Dorsolateral prefrontal cortex (tissue), 122 donors: ENCODE measurements at places on chromosomes 5 and 9.

GRCh38 chr5:67206929-67207328, 10.3 kb upstream of the CD180 start:
- DNase-seq, result no peak

DNA sequence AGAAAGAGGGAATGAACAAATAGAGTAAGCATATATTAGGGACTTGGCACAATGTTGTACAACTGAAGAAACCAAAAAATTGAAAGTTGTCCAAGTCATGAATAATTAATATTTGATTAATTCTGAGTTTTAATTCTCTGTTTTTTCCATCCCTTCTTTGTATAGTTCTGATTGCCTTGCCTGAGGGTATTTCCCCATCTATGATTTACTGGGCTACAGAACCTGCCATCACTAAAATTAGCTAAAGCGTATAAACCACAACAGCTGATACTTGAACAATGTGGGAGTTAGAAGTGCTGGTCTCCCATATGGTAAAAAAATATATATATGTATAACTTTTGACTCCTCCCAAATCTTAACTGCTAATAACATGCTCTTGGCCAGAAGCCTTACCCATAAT, 1253.5 kb upstream of the CDH6 start:
- DNase-seq, result no peak

DNA sequence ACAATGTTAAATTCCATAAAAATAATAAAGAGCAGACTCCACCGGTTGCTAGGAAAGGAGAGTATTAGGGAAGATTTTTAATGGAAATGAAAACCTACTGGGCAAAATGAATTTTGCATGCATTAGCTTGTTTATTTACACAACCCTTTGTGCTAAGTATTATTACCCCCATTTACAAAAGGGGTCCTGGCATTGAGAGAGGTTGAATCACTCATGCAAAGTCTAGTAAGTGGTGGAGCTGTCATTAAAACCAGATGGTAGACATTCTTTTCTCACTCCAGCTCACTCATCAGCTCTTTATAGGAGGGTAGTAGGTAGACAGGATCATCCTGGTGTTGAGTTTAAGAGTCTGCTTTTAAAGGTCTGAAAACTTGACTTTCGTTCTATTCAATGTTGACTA, 395.1 kb downstream of the PLK2 start:
- no peak for DNase-seq

DNA sequence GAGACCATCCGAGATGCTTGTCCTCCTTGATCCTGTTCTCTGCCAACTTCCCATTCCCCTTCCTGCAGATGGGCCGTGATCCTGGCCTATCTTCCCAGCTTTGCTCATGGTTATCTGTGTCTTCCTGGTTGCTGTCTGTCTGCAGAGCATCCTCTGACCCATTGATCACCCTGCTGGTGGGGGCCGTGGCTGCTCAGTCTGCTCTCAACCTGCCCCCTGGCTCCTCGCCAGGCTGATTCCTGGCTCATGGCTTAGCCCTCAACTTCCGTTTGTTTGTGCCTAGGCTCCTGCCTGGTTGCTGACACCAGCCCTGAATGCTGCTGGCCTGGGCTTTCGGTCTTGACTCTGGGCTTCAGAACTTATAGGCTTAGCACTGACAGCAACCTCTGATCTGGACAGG, 67.1 kb upstream of the SMIM15 start:
- no peak for DNase-seq

GRCh38 chr5:25963251-25964008, 1075.0 kb downstream of the CDH9 start:
- no peak for DNase-seq

DNA sequence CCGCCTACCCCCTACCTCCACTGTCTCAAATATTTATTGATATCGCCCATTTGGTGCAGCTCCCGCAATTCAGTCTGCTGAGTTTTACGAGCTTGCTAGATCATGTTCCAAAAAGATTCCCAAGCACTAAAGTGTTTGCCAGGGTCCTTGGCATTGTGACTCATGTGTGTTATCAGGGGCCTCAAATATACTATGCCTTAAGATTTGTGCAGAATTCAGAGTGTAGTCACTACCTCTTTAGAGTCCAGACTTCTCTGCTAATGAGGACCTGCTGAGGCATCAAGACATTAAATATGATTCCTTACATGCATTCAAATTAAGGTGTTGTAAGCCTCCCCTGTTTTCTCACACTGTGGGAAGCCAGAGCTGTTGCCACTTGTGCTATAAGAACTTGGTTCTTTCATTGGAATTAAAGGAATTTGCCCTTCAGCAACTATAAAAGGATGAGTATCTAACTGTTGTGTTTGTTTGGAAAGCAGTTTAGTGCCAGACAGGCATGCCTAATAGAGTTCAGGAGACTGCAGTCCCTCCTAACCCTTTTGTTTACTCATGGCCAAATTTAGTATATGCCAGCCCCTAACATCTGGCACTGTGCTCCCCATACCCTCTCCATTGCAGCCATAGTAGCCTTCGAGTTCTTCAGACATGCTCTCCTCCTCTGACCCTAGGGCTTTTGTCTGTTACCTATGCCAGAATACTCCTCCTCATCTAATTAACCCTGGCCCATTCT, 316.4 kb downstream of the NR3C1 start:
- no peak for DNase-seq

DNA sequence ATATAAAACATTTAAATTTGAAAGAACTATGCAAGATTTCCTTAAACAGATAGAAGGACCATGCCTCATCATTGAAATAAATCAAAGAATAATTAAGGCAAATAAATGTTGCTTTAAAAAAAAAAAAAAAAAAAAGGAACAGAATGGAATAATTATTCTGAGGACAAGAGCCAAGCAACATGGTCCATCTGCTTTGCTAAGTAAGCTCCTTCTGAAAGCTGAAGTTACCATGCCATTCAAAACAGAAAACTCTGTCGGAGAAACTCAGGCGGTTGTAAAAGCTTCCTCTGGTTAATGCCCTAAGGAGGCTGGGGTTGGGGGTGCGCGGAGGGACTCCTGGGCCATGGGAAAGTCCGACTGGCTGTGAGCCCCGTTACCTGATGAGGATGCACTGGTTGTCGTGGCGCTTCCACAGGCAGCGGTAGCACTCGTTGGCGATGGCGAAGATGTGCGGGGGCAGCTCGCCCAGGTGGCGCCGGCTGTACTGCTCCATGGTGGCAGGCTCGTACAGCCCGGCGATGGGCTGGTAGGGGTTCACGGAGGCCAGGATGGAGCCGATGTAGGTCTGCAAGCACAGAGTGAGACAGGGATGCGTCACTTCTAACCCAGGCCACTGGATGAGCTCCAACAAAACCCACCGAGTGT, 141.7 kb downstream of the MYO10 start:
- no peak for DNase-seq

DNA sequence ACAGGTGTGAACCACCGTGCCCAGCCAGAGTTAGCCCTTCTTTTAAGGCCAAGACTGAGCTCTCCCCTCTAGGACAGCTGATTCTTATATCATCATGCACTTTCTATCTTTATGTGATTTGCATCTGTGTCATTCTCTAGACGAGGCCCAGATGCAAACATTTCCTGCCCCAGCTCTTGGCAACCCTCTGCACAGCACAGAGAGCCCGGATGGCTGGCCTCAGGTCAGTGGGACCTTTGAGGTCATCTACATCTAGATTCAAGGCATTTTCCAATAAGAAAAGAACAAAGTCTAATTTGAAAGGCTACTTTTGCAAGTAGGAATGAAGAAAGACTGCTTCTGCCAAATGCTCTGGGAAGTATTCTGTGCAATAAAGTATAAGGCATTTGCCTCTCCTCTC, 109.0 kb upstream of the DAB2 start:
- DNase-seq, result no peak

- DNase-seq, result no peak
Measured at GRCh38 chr9:21709464-21710058, 92.9 kb upstream of the MTAP start.

- peak; percentile 65 for DNase-seq
Measured at GRCh38 chr5:50962934-50963872, 296.8 kb downstream of the PARP8 start.

DNA sequence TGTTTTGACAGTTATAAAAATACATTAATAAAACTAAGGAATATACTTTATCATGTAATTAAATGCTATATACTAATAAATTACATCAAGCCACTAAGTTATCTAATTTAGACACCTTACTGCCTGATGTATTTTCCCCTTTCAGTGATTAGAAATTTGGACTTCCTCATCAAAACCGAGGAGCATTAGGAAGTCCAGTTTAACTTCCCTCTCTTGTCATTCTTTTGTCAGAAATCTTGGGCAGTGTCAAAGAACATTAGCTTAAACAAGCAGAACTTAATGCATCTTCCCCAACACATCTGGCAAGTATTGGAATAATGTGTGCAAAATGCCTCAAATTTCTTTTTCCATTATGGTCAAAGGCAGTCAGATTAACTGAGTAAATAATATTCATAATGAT, 81.6 kb downstream of the PLPP1 start:
- DNase-seq, result no peak

DNA sequence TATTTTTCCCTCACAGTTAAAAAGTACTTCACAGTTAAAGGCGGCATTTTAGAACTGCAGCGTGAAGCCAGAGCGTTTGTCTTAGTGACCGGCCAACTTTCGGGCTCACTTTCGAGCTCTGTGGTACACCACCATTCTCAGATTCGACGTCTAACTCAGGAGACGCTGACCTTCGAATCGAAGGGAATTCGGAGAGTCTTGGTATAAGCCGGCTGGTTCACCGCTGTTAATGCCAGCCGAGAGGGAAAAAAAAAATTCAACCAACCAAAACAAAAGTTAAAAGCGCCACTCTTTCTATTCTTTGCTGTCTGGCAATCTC, 544 bp upstream of the SNX24 start:
- DNase-seq, result no peak

GRCh38 chr5:24353611-24354010, 291.2 kb downstream of the CDH10 start:
- DNase-seq, result no peak

- no peak for DNase-seq
Measured at GRCh38 chr9:116087751-116088194, 65.8 kb upstream of the PAPPA start.

- no peak for DNase-seq
Measured at GRCh38 chr5:36870399-36871040, 6.0 kb upstream of the NIPBL start.

DNA sequence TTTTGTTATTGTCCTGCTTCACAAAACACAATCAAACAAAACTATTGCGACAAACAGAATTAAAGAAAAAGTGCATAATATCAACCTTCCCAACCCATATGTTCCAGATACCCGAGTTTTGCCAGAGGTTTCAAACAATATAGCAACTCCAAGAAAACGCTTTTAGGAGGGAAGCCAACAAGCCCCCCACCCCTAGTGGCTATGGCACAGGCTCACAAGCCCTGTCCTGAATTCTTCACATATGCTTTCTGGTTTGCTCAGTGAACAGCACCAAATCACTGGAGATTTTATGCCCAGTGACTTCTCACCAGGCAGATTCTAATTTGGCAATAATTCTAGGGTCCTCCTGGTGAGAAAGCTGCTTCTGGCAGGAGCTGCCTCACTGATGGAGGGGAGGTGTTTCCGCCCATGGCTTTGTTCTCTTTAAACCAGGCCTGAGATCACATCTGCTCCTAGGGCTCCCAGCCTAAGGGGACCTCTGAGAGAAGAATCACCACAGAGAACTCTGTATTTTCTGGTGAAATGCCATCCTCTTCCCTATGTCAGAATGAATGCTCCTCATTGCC, 1982.4 kb downstream of the EFNA5 start:
- DNase-seq, result no peak

GRCh38 chr9:91908746-91909145, 41.3 kb downstream of the ROR2 start:
- no peak for DNase-seq

DNA sequence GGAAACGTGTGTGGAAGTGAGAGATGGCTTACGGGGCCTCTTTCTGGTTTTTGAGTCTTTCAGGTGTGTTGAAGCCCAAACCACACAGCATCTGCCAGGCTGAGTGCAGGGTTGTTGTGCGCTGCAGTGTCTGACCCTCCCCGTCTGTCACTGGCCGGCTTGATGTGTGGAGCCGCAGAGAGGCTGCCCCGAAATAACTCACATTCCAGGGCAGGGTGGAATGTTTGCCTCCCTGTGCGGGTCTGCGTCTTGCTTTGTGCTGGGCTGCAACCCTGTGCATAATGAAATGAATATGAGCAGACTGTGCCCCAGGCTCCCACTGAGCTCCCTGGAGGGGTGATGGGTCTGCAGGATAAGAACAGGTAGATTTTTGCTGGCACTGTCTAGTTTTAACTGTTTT, 9.9 kb upstream of the PLEKHG4B start:
- no peak for DNase-seq

DNA sequence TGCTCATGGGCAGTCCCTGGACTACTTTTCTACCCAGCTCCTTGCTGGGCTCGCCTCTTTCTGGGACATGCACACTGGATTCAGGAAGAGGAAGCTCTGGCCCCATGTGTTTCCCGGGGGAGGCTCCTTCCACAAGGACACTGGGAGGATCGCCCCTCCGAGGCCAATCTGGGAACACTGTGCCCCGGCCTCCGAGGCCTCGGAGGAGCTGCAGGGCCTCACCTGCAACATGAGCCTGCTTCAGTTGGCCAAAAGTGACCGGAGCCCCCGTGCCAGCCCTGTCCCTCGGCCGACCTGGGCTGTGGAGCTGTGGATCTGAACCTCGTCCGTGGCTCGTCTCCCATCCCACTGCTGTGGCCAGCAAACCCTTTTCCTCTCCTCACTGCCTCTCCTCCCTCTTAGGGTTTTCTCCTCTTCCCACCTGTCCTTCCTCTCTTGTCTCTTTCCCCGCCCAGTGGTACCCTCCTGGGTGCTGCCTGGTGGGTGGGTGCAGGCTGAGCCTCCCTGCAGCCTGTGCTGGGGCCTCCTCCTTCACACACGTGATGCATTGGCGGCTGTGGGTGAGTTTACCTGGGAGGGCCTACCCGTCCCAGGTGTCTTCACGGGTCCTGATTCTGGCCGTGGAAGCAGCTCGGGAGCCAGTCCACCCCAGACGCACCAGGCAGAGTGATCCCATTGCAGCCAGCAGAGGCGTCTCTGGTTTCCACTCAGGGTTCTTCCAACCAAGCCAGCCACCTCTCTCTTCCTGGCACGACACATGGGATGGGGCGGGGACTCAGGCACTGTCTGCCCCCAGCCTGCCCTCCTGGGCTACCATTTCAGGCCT, 241.8 kb downstream of the CACNA1B start:
- peak; percentile 24 for DNase-seq

- no peak for DNase-seq
Measured at GRCh38 chr5:172857982-172858381, 23.9 kb downstream of the ERGIC1 start.

DNA sequence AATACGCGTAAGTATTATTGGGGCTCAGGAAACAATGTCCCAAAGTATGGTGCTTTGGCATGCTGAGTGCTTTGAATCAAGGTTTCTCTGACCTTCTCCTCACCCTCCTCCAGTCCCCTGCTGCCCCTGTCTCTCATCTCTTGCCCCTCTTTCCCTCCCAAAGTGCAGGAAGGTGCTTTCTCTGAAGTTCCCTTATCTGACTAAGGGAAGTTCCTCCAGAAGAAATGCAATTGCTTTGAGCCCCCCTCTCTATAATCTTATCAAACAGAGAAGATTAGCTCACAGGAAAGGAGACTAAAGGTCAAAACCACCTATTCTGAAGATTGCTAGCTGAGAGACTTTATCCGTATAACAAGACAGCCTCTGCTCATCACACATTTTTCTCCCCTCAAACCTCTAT, 288.1 kb downstream of the ARL15 start:
- no peak for DNase-seq
